ENCODE measurements at places on chromosomes 5 and 9. TPM values are rescaled to one million over a fixed set of nuclear protein-coding genes. Genes with fewer than 3 reads are reported as not detected.

The PCDHGA12 gene
- 1.7 TPM for total RNA-seq

DNA sequence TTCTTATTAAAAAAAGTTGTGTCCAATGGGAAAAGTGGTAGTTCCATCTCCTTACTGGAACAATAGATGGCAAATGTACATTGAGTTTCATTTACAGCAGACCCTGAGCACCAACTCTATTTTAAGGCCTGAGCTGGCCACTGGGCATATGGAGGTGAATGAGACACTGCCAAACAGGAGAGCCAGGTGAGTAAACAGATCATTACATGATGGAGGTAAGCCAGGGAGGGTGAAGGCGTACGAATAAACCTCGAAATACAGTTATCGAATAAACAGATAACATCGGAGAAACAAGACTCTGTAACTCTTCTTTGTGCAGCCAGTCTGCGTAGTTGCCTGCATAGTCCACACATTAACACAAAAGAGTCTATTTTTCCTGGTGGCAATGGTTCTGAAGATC lies 446.4 kb upstream of the KLF4 start:
- DNase-seq = no peak

- no peak for DNase-seq
These were observed 247.5 kb downstream of the PCSK5 start for GRCh38 chr9:76137931-76138330.

The CSF1R gene
- not detected for total RNA-seq

DNA sequence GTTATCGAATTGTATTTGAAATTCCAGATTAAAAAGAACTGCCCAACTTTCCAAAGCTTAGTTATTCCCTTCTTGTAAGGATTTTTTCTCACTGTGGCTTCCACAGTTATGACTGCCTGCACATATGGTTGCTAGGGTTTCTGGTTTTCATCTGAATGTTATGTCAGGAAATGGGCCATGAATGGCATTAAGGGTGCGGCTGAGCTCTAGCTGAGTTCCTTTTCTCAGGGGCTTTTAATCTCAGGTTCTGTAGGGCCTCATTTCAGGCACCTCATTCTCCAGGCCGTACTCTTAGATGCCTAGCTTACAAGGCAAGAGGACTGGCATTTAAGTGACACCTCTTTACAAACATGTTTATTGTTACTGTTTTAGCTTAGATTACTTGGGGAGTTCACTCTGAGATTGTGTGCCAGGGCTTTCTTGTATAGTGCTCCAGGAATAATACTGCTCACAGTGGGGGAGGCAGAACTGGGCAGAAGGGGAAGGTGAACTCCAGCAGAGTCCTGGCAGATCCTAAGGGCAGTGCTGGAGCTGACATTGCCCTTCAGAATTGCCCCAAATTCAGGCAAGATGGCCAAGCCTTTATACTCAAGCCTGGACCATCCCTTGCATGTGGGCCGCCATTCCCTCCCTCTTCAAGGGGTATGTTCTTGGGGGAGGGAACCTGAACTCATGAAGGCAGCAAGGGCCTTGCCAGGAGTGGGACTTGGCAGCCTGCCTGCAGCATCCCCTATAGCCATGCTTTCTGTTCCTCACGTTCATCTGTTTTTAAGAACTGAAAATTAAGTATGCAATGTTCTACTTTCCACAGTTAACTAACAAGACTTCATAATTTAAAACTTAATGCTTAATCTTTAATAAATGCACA lies 111.5 kb downstream of the KDM4C start:
- DNase-seq = no peak

- no peak for DNase-seq
These were observed 17.4 kb downstream of the CEP78 start for GRCh38 chr9:78253285-78253684.

The BTNL9 gene
- not detected for total RNA-seq

- DNase-seq = peak; percentile 56
These were observed 72.3 kb upstream of the ANXA1 start for GRCh38 chr9:73079326-73079725.

DNA sequence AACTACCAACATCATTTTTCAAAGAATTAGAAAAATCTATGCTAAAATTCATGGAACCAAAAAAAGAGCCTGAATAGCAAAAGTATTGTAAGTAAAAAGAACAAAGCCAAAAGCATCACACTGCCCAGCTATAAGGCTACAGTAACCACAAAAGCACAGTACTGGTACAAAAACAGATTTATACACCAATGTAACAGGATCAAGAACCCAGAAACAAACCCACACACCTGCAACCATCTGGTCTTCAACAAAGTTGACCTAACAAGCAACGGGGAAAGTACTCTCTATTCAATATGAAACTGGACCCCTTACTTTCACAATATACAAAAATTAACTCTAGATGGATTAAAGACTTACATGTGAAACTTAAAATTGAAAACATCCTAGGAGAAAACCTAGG lies 94.2 kb upstream of the TARS1 start:
- no peak for DNase-seq

DNA sequence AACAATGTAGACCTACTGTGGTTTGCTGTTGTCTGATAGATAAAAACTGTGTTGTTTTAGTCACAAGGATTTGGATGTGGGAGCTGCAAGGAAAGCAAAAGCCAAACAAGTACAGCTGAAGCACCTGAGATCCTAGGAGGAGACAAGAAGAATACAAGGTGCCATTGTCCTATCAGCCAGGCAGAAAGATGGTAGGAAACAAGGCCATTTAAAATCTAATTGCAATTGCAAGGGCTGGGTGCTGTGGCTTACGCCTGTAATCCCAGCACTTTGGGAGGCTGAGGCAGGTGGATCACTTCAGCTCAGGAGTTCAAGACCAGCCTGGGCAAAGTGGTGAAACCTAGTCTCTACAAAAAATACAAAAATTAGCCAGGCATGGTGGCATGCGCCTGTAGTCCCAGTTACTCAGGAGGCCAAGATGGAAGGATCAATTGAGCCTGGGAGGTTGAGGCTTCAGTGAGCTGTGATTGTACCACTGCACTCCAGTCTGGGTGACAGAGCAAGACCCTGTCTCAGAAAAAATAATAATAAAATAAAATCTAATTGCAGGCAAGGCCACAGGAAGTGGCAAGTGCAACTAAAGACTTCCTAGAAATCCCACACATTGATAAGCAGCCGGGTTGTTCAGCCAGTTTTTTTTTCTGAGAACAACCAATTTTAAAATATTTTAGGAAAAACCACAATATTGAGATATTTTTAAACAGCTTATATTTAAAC lies 22.6 kb downstream of the DOCK8 start:
- no peak for DNase-seq

DNA sequence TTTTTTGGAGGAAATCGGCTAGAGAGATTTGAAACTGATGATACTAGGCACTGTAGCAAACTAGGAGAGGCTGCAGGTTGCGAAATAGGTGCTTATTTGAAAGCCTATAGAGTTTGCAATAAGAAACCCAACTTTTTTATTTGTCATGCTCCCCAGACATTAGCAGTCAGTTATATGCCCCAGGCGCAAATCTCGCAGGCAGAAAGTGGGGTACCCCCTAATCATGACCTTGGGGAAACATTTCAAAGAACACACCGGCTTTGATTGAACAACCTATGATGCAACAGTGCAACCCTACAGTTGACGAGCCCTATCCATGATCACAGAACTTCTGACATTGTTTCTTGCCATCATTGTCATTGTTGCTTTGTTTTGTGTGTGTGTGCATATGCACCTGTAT lies 510.5 kb downstream of the RAB3C start:
- DNase-seq = no peak

Data from renal cortical epithelial cell (primary cell).